ENCODE measurements at places on chromosomes 13 and 19.

DNA sequence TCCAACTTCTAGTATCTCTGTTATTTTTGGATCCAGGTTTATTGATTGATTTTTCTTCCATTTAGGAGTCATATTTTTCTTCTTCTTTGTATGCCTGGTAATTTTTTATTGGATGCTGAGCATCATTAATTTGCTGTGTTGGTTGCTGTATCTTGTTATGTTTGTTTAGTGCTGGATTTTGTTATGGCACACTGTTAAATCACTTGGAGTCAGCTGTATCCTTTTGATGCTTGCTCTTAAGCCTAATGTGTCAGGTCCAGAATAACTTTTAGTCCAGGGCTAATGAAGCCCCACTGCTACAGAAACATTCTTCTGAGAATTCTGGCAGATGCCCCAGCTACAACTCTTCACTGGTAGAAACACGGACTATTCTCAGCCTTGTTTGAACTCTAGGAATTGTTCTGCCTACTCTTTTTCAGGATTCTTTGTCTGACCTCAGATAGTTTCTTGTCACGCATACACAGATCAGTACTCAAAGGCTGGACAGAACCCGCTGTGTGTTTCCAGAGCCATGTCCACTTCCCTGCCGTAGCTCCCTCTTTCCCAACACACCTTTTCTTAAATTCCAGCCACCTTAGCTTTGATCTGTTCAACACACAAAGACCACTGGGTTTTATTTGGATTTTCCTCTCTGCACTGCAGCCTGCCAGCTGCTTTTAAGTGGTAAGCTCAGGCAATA is 137.1 kb upstream of the WASF3 start:
- no peak for DNase-seq

DNA sequence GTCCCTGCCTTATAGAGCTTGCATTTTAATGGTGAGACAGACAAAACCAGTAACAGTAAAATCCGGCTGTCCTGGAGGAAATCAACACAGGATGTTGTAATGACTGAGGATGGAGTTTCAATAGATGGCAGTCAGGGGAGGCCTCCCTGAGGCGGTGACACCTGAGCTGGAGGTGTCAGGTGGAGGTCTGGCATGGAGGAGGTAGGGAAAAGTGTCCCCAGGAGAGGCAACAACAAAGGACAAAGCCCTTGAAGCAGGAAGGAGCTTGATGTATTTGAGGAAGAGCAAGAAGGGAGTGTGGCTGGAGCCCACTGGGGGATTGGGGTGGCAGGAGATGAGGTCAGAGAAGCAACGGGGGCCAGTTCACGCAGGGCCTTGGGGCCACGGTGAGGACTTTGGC is 7.8 kb downstream of the GRIN2D start:
- DNase-seq: no peak

DNA sequence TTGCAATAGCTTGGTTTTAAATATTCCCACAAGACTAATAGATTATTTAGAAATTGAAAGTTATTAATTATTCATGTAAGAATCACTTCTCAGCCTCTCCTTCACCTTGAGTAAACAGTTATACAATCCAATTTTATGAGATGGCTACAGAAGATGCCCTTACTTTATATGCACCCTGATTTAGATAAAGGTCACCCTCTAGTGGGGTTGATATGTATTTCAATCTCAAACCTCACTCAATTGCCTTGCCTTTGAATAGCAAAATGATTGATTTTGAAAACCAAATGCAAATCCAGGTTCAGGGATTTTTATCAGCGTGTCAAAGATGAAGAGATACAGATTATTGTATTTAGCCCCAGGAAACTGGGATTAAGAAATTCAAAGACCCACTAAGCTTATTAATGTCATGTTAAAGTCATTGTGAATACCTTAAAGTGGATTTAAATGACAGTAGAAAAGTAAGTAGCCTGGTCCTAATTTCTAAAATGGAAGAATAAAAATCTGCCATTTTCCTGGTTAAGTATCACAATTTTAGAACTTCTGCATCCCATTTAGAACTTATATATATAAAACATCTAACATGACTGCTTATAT is 305.1 kb downstream of the ITGBL1 start:
- DNase-seq: no peak

GRCh38 chr13:21730186-21730880 is 59.5 kb downstream of the FGF9 start:
- DNase-seq: no peak

- no peak for DNase-seq
Measured at GRCh38 chr19:5903056-5903623, 450 bp downstream of the NDUFA11 start.

DNA sequence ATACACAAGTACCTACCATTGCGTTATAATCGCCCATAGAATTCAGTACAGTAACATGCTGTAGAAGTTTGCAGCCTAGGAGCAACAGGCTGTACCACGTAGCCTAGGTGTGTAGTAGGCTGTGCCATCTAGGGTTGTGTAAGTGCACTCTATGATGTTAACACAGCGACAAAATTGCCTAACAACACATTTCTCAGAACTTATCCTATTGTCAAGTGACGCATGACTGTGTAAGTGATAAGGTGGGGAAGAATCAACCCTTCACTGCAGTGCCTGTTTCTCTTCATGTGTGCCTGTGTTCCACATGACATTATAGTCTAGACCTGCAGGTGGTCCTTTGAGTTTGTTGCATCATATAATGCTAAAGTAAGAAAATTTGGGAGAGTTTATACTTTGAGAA is 94.0 kb downstream of the PCDH9 start:
- no peak for DNase-seq

GRCh38 chr13:34350671-34351070 is 532.7 kb downstream of the RFC3 start:
- no peak for DNase-seq

- no peak for DNase-seq
Measured at GRCh38 chr13:72221276-72221962, 354.4 kb upstream of the DACH1 start.

GRCh38 chr13:36872621-36873020 is 47.4 kb downstream of the SMAD9 start:
- DNase-seq: peak; percentile 5

- DNase-seq: no peak
Measured at GRCh38 chr19:5961969-5962945, 15.7 kb downstream of the RANBP3 start.

DNA sequence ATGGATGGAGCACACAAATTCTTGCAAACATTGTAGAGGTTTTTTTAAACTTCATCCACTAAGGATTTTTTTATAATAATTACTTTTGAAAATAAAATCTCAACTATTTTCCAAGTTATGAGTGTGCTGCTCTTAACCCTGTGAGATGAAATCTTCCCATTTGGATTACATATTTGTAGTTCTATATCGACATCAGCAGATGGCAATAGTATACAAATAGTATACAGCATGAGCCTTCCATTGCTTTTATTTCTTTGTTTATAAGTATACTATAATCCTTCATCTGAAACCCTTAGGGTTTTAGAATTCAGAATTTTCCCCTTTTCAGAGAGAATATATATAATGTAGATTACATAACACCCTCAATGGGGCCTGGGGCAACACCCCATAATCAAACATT is 70.5 kb downstream of the GJA3 start:
- no peak for DNase-seq

DNA sequence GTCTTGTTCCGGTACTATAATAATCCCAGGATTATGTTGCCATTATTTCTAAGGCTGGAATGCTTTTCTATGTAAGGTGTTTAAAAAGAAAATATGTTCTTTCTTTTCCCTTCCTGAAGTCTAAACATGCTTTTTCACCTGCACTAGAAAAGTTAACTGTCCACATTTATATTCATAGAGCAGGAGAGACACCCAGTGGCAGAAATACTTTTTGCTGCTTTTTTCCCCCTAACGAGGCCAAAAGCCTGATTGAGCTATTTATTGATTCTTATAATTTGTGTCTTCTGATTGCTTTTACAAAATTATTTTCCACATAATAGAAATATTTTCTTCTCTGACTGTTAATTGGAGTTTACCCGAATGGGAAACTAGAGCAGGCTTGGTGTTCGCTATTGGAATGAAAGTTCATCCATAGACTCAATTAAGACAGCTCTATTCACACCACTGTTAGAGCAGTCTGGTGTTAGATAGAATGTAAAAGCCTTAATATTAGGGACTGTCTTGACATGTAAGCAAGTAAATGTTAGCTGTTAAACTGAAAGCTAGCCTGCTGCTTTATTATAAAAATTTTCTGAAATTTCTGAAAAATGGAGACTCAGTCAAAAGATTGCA is 15.8 kb downstream of the GPR180 start:
- no peak for DNase-seq

DNA sequence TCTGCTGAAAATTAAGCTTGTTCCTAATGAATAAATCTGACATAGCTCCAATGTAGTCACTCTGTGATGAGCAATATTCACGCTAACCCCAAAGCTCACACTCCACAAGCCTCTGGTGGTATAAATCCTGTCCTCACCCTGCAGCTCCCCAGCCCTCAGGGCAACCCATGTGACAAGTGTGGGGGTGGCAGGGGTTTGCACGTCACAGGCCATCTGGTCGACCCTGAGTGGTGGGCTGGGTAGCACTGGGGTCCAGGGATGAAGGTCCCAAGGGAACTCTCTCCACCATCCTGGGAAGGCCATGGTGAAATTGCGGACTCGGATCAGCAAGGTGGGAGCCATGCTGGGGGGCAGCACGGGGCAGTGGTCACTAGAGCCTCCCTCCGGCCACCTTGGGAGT is 100.0 kb upstream of the SOX1 start:
- no peak for DNase-seq

DNA sequence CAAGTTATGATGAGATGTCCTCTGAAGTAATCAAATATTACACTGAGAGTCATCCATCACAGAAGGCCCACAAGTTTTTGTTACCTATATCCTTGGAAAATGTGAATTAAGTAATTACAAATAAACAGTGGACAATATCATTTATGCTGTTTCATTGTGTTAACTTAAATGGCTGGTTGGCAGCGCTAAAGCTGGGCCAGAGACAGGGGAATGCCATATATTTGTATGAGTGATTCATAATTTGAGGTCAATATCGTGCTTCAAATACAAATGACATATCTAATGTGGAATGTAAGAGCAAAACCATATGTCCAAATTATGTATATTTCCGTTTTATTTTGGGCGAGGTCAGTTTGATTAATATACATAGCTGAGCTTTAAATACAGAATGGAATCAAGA is 1556.2 kb downstream of the SLITRK5 start:
- no peak for DNase-seq

All from dorsolateral prefrontal cortex (tissue), 122 donors.